Epithelial cell of esophagus (primary cell): ENCODE measurements at places on chromosomes 12 and 14.

GRCh38 chr12:126055521-126055920 lies 990.3 kb downstream of the AACS start:
- peak; percentile 62 for DNase-seq

GRCh38 chr12:65761301-65761700 lies 63.0 kb upstream of the HMGA2 start:
- DNase-seq = no peak

GRCh38 chr12:18355429-18355828 lies 94.1 kb downstream of the PIK3C2G start:
- no peak for DNase-seq

DNA sequence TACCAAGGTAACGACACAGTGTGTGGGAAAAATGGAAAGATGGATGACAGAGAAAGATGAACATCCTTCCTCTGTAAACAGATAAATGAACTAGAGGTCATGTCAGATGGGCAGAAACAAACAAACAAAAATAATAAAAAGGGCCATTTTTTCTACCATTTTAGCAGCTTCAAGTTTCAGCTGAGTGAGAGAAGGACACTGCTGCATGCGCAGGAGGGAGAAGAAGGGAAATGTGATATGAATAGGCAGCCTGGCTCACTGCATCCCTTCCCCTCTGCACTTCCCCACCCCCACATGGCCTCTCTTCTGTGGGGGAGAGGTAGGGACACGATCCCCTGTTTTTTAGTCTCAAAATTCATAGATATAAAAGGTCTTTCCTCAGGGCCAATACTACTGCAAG lies 492.0 kb downstream of the NELL2 start:
- no peak for DNase-seq

DNA sequence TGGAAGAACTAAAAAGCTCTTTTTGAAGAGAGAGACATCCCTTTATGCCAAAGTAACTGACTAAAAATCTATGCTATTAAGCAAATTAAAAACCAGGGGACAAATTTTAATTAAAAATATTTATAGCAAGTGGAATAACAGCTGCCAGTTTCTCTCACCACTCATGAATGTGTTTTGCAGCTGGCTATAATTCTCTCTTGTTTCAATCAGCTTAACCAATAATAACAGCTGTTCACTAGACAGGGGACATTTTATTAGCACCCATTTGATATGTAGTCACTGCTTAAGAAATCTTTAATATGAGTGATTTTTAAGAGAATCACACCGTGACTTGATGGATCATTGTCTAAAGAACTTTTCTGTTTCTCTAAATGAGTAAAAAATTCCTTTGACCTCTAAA lies 34.2 kb upstream of the KRR1 start:
- DNase-seq = no peak
